ENCODE measurements at places on chromosomes 3 and 15. TPM values are rescaled to one million over a fixed set of nuclear protein-coding genes. Genes with fewer than 3 reads are reported as not detected.

DNA sequence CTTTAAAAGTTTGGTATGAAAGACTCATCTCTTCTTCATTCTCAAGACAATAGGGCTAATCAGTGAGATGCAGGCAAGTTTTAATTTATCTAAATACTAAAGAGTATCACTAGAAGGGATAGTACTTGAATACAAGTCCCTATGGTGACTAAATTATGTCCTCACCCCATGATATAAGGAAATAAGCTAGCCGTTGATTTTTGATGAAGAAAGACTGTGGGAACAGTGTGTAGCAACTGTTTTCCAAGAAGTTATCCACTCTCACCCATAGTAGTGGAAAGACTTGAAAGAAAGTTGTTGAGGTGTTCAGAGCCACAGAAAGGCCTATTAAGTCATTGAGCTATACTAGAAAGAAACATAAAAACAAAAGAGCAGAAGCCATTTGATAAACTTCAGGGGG, 36.7 kb downstream of the PIK3CA start:
- no peaks in the 10 kb centered on the region for H3K36me3 ChIP-seq
- peaks cover 20% of the 10 kb centered on the region for H3K4me1 ChIP-seq
- H3K27ac ChIP-seq = no peak overlapping the region
- H3K4me3 ChIP-seq = no peak overlapping the region
- no peaks in the 10 kb centered on the region for H3K27me3 ChIP-seq

- no peak overlapping the region for H3K4me3 ChIP-seq
- H3K27ac ChIP-seq = no peak overlapping the region
- H3K27me3 ChIP-seq = no peaks in the 10 kb centered on the region
- H3K36me3 ChIP-seq = no peaks in the 10 kb centered on the region
These were observed 12.7 kb upstream of the CPA3 start for GRCh38 chr3:148852271-148852992.

DNA sequence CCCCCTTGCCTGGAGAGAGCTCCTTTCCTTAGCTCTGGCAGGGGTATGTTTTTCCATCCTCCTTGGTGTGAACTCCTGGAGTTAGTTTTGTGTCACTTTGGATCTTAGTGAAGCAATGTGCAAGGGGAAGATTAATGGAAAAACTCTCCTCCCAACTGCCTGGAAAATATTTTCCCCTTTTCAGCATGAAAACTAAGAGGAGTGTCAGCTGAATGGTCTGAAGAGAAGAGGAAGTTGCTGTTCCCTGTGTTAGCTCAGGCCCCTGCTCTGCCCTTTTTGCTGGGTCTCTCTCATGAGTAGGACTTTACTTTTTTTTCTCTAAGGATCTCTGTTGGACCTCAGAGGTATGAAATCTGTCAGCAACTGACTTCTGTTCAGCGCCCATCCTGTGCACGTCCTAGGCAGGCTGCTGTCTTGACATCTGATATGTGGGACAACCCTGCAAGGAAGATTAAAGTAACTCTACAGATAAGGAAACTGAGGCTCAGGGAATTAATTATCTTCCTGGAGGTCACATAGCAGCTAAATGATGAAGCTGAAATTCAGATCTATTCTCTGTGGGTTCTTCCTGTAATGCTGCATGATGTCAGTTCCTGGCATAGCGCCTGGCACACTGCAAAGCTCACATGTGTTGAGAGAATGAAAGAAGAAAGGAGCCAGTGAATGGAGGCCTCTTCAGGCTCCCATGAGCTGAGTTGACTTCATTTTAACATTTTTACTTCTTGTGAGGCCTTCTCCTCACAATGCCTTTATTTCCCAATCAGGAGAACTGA, 109.7 kb upstream of the GALNT15 start:
- no peaks in the 10 kb centered on the region for H3K27me3 ChIP-seq
- DNase-seq = peak; percentile 71
- H3K4me1 ChIP-seq = peaks cover 40% of the 10 kb centered on the region
- peak overlapping the region; percentile 5 for H3K27ac ChIP-seq
- no peak overlapping the region for H3K4me3 ChIP-seq

Gene HDC
- not detected for total RNA-seq

Gene SLC22A13
- total RNA-seq = not detected

- peaks cover 11% of the 10 kb centered on the region for H3K4me1 ChIP-seq
- no peak overlapping the region for H3K4me3 ChIP-seq
- no peak for DNase-seq
- H3K36me3 ChIP-seq = no peaks in the 10 kb centered on the region
- no peaks in the 10 kb centered on the region for H3K27me3 ChIP-seq
These were observed 50.5 kb upstream of the CSPG4 start for GRCh38 chr15:75763137-75763611.

DNA sequence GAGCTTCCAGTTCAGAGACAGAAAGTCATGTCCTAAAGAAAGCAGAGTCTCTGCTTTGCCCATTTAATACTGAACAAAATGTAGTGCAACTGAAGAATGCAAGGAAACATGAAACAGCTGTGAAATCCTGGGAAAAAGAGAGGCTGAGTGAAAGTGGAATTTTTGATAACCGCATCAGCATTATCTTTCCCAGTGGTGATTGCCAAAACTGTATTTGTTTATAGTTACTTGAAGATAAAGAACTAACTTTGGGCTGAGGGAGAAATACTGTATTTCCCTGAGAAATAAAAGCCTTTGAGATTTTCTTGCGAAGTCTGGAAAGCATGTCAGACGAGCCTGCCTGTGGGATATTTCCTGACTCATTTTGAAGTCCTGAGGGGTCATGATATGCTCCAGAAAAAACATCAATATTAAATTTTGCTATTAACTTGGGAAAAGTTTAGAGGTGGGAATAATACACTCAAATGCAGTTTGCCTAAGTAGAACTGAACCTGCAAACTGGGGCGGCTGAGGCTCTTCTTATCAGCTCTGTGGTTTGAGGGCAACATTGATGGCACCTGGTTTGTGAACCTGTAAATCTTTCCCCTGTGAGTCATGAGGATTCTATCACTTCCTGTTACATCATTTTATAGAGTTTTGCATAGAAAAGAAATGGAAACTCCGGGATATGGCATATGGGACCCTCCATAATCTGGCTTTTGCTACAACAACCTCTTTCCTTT, 855.3 kb downstream of the MCTP2 start:
- no peaks in the 10 kb centered on the region for H3K27me3 ChIP-seq
- peak; percentile 10 for DNase-seq
- peaks cover 9% of the 10 kb centered on the region for H3K4me1 ChIP-seq
- peak overlapping the region; percentile 48 for H3K27ac ChIP-seq
- no peak overlapping the region for H3K4me3 ChIP-seq

All from heart right ventricle (tissue), 16 donors.